CD4-positive, alpha-beta T cell treated with Interleukin-21 for 1 hour (primary cell): ENCODE measurements at places on chromosomes 16 and 17.
A peak's percentile ranks its signal among the peaks of the same experiment; 100 is the strongest.

DNA sequence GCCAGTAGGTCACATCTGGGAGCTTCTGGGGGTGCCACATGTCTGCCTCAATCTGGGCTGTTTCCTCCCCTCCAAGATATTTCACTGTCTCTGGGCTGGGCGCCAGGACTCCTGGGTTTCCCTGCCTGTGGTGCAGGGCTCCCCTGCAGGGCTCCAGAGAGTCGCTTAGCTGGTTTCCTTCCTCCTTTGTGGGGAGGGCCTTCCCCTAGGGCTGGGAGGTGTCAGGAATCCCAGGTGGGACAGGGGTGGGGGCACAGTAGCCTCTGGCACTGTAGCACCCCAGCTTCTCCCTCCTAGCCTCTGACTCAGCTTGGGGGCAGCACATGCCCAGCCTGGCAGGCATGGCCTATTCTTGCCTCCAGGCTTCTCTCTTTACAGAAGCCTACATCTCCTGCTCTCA lies 2.6 kb downstream of the RARA start:
- DNase-seq: no peak

GRCh38 chr17:75440738-75441448 lies 15.5 kb upstream of the TMEM94 start:
- no peak for DNase-seq

DNA sequence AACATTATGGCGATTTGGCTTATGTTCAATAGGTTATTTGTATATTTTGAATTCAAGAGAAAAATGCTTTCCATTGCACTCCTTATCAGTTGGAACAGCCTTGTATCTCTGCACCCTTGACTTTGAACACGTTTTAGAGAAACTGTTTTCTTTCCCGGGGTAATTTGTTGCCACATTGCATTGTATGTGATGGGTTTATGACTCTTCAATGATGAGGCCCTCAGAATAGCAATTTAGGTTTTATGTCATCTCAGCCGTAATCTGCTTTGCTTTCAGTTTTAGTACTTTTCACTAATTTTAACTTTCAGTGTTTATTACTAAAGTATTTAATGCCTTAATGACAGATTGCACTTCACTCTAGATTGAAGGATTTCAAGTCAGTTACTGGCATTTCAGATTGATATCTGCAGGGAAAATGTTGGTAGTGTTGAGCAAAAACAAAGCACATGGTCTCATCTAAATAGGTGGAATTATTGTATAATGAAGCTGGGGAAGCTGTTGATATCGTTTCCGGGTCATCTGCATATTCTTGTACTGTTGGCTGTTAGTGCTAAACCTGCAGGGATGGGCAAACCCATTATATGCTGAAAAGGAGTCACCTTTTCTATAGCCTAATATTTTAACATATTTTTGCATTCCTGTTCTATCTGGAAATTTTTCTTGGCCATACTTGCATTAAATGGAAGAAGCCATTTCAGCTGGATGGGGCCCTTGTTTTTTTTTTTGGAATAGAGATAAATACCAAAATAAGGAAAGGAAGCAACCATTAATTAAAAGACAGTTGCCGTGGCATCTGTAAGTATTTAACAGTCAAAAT lies 2.0 kb downstream of the LUC7L3 start:
- peak; percentile 42 for DNase-seq

- no peak for DNase-seq
These were observed 193.8 kb upstream of the DYNLRB2 start for GRCh38 chr16:80347002-80347401.

DNA sequence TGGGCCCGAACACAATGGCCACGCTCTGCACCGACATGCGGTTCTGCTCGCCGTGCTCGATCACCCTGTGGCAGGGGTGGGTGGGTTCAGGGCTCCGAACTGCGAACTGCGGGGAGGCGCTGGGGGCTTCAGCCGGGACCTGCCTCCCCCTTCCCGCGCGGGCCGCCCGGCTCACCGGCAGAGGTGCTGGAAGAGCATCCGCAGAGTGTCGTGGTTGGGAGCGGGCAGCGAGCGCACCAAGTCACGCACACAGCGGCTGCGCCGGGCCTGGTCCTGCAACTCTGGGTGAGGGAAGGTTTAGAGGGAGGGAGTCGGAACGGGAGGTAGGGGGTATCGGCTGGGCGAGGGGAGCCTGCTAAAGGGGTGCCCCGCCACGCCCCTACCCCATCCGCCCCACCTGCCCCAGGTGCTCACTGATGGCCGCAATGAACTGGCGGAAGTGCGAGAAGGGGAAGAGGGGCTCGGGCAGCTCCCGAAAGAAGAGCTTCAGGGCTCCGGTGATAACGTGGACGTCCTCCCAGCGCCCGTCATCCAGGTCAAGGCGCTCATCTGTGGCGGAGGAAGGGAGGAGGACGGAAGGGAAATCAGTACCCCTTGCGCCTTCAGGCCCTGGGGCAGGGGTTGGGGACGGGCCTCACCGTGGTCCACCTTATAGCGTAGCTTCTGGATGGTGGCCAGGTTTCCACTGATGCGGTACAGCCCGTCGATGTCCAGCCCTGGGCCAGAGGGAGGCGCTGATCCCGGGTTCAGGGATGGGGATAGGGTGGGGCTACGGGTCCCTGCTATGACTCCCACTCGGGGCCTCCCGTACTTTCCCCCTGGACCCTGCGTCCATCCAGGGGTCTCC lies 36.9 kb downstream of the ARHGAP27 start:
- DNase-seq: no peak
